Placental pericyte (primary cell): ENCODE measurements at places on chromosomes 1 and 21. TPM values are rescaled to one million over a fixed set of nuclear protein-coding genes. Genes with fewer than 3 reads are reported as not detected.

Gene GJB3
- total RNA-seq, result 0.14 TPM in 1 of 2 replicates, not detected in the other

Gene CFHR3
- not detected in 2 replicates for total RNA-seq

Gene ALDH4A1
- total RNA-seq, result 10.9 and 24.3 TPM in 2 replicates

Gene CFHR5
- total RNA-seq, result not detected in 2 replicates

Gene FGR
- not detected in 2 replicates for total RNA-seq

Gene WLS
- 107 and 282 TPM in 2 replicates for total RNA-seq
